ENCODE measurements at places on chromosomes 11 and 22. TPM values are rescaled to one million over a fixed set of nuclear protein-coding genes. Genes with fewer than 3 reads are reported as not detected.

DNA sequence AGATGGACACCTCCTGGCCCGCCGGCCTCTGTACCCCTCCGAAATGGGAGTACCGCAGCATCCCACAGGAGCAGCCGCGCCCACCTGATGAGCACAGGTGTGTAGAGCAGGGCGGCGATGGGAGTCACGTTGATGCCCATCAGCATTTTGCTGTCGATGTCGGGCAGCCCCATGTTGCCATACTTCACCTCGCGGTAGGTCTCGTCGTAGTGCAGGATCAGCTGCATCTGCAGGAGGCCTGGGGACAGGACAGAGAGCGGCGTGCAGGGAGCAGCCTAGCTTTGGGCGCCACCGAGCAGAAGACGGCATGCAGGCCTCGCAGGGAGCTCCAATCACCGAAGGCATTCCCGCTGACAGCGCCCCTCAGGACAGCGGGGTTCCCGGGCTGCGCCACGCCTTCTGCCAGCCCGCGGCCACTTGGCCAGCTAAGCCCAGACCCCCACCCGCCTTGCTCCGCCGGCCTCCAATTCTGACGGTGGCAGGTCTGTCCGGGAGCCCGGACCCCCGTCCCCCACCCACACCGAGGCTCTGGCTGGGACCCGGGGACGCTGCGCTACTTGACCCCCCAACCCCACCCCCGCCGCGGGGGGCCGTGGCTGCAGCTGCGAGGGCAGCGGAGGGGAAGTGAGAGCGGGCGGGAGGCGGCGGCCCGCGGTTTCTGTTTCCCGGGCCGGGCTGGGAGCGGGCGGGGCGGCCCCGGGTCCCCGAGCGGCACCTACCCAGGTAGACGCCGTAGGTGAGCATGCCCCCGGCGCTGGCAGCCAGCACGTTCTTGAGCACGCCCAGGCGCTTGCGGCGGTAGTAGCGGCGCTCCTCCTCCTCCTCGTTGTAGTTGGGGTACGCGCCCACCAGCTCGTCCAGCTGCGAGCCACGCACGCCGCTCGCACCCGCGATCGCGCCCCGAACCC is 705 bp downstream of the UNC93B1 start:
- no peaks in the 10 kb centered on the region for H3K27me3 ChIP-seq
- H3K4me3 ChIP-seq: peak overlapping the region; percentile 91
- H3K36me3 ChIP-seq: no peaks in the 10 kb centered on the region
- peak overlapping the region; percentile 41 for H3K27ac ChIP-seq
- H3K4me1 ChIP-seq: peaks cover 14% of the 10 kb centered on the region

Gene MAJIN
- total RNA-seq: not detected

DNA sequence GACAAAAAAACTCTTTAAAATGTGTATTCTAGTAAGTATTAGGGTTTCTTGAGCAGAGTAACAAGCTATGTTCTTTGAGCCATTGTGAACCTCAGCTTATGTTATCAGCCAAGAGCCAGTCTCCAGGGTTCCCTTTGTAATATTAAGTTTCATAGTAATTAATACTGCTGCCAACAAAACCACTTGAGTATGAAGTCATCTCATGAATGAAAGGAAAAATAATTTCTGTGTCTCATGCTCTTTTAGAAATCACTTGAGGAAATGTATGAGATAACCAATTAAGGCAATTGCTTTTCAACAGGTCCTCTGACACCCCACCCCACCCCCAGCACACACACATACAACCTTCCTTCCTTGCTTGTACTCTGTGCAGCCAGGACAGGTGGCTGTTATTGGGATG is 59.9 kb downstream of the BBOX1 start:
- no peak for DNase-seq
- no peaks in the 10 kb centered on the region for H3K27me3 ChIP-seq
- H3K36me3 ChIP-seq: no peaks in the 10 kb centered on the region
- no peak overlapping the region for H3K27ac ChIP-seq
- no peak overlapping the region for H3K4me3 ChIP-seq

Gene CASP5
- total RNA-seq: not detected

DNA sequence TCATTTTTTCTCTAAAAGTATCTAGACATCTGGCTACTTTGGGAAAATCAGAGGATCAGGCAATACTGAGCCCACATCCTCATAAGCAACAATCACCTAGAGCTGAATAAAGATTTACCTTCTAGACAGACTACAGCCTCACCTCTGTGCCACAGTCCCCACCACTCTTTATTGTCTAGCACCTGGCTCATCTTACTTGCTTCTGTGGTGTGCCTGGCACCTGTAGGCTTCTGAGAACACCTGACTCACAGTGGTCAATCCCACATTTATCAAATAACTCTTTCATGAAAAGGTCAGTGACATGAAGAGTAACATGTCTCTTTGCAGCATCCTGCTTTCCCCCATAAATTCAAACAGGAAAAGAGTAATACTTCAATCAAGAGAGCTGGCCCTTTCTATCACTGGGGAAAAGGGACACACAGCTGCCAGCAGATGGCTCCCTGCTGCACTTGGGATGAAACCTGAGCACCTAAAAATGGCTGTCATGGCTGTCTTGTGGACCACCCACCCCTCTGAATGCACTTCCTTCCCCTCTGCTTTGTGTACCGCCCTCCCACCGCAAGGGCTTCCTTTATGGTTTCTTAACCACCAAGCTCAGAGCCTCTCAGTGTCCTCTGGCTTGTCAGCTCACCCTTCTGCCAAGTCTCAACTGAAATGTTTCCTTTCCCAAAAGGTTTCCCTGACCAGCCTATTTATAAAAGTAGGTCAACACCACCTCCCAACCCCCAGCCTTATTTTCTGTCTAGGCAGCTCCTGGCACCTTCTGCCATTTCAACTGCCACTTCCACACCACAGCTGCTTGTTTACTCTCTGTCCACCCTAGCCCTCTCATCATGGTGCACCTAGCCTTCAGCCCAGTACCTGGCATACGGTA is 9.3 kb downstream of the TFIP11 start:
- H3K4me3 ChIP-seq: peak overlapping the region; percentile 80
- peaks cover 17% of the 10 kb centered on the region for H3K4me1 ChIP-seq
- H3K27me3 ChIP-seq: no peaks in the 10 kb centered on the region
- peaks cover 10% of the 10 kb centered on the region for H3K36me3 ChIP-seq
- H3K27ac ChIP-seq: peak overlapping the region; percentile 81

- peak overlapping the region; percentile 62 for H3K27ac ChIP-seq
- H3K27me3 ChIP-seq: no peaks in the 10 kb centered on the region
- H3K36me3 ChIP-seq: peaks cover 6% of the 10 kb centered on the region
- H3K4me1 ChIP-seq: no peaks in the 10 kb centered on the region
Observed at GRCh38 chr22:31853736-31854495, 90.4 kb upstream of the YWHAH start.

Gene SLC5A12
- not detected for total RNA-seq

GRCh38 chr11:111169367-111169766 is 76.2 kb upstream of the POU2AF2 start:
- H3K36me3 ChIP-seq: no peaks in the 10 kb centered on the region
- no peak for DNase-seq
- H3K27me3 ChIP-seq: peaks cover 36% of the 10 kb centered on the region
- H3K4me3 ChIP-seq: no peak overlapping the region
- no peaks in the 10 kb centered on the region for H3K4me1 ChIP-seq

Gene GPR83
- 0.22 TPM for total RNA-seq

Gene POLD4
- total RNA-seq: 61.0 TPM

Gene PDGFB
- total RNA-seq: 2.8 TPM

DNA sequence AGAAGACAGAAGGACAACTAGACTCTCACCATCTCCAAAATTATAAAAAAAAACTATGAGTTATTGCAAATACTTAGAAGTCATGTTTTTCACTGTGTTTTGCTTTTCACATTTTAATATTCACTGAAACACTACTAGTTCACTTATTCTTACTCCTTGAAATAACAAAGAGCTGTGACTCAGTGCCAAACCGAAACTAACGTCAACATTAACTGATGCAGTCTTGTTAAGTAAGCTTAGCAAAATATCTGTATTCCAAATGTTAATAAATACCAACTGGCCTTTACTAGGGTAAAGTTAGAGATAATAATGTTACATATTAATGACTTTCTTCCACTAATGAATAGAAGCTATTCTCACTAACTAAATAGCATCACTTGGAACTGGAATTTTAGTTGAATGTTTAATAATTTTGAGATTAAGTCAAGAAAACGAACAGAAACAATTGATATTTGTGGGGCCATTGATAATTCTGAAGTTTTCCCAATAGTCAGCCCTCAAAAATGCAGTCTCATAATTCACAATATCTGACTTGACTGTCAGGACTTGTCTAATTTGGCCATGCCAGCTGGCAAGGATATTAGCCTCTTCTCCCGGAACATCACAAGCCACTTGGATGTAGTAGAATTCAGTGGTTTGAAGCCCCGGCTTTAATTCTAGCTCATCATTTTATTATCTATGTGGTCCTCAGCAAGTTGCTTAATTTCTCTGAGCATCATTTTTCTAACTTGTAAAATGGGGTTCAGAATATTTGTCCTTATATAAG is 230.1 kb upstream of the DDI1 start:
- DNase-seq: no peak
- no peak overlapping the region for H3K27ac ChIP-seq
- H3K36me3 ChIP-seq: no peaks in the 10 kb centered on the region
- H3K4me1 ChIP-seq: no peaks in the 10 kb centered on the region
- no peaks in the 10 kb centered on the region for H3K27me3 ChIP-seq

- peaks cover 2% of the 10 kb centered on the region for H3K4me1 ChIP-seq
- DNase-seq: no peak
- no peak overlapping the region for H3K4me3 ChIP-seq
- no peaks in the 10 kb centered on the region for H3K36me3 ChIP-seq
Observed at GRCh38 chr22:48954781-48955311, 872.8 kb downstream of the BRD1 start.

GRCh38 chr11:2569321-2569721 is 124.5 kb downstream of the KCNQ1 start:
- H3K4me3 ChIP-seq: no peak overlapping the region
- H3K27me3 ChIP-seq: no peaks in the 10 kb centered on the region
- DNase-seq: no peak
- H3K27ac ChIP-seq: no peak overlapping the region

- no peak for DNase-seq
- peaks cover 19% of the 10 kb centered on the region for H3K27me3 ChIP-seq
- peaks cover 11% of the 10 kb centered on the region for H3K4me1 ChIP-seq
- H3K4me3 ChIP-seq: no peak overlapping the region
Observed at GRCh38 chr22:17314487-17314886, 54.8 kb upstream of the CECR2 start.

DNA sequence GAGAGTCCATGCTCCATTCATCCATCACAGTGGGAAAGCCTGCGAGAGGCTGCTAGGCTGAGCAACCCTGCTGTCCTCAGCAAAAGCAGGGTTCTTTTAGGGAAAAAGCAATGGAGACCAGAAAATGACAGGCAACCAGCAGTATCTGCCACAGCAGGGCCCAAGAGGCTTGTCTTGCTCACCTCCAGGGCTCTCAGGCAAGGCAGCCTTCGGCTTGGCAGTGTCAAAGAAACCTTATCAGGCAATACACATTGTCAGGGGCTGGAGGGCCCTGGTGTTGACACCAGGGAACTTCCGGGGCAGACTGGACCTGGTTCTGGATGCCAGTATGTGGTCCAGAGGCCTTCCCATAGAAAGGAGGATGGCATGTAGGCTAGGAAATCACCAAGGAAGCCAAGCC is 10.2 kb upstream of the TLCD5 start:
- DNase-seq: no peak
- no peak overlapping the region for H3K27ac ChIP-seq
- H3K4me1 ChIP-seq: peaks cover 4% of the 10 kb centered on the region
- peaks cover 4% of the 10 kb centered on the region for H3K36me3 ChIP-seq

DNA sequence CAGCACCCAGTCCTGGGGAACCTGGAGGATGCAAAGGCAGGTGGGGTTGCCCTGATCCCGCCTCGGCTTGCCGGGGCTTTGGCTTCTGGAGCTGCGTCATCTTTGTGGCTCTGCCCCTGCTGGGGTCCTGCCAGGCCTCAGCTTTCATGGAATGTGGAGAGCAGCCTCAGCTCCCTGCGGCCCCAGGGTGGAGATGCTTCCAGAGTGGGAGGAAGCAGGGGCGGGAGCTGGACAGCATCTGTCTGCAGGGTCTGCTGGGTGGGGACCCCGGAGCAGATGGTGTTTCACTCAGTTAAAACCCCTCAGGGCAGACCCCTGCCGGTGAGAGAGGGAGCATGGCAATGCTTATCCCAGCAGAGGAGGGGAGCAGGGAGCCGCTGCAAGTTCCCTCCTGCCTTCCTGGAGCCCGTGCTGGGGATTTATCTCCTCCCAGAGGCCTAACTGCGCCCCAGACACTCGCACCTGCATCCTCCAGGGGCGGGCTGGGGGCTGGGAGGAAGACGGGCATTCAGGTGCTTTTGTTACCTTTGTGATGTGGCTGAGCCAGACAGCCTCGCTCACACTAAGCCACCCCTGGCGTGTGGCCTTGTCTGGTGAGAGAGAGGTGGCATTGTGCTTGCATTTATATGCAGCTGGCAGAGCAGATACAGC is 15.7 kb downstream of the GRIK4 start:
- H3K36me3 ChIP-seq: no peaks in the 10 kb centered on the region
- no peak overlapping the region for H3K4me3 ChIP-seq
- no peak overlapping the region for H3K27ac ChIP-seq
- no peak for DNase-seq
- peaks cover 51% of the 10 kb centered on the region for H3K27me3 ChIP-seq

DNA sequence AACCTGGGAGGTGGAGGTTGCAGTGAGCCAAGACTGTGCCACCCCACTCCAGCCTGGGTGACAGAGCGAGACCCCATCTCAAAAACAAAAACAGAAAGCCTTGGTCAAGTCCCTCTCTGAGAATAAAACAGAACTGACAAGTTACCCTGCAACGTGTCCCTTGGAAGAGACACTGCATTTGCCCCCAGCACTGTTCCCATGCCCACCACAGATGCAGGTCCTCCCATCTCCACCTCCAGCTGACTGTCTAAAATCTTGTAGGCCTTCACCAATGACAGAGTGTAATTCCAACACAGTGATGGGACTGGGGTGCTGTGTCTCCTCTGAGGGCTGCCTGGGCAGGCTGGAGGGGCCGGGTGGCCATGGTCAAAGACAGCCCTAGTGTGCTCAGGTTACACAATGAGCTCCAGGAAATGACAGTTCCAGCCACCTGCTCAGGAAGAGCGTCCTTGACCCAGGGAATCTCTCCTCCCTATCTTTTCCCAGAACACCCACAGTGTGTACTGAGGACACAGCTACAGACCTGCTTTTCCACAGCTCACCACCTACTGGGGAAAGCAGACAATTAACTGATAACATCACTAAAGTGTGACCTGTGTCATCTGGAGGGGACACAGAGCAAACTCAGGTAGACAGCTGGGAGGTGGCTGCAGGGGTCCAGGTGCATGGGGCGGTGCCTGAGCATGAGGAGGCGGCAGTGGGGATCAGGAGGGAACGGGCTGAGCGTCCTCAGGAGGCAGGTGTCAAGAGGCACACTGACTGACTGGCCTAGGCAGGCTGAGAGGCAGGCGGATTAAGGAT is 56.4 kb downstream of the ARFGAP3 start:
- H3K36me3 ChIP-seq: peaks cover 4% of the 10 kb centered on the region
- H3K27ac ChIP-seq: no peak overlapping the region
- no peaks in the 10 kb centered on the region for H3K27me3 ChIP-seq
- no peak for DNase-seq
- H3K4me1 ChIP-seq: peaks cover 7% of the 10 kb centered on the region

All from T-helper 17 cell (primary cell).